ENCODE measurements at places on chromosomes 12 and 14.

DNA sequence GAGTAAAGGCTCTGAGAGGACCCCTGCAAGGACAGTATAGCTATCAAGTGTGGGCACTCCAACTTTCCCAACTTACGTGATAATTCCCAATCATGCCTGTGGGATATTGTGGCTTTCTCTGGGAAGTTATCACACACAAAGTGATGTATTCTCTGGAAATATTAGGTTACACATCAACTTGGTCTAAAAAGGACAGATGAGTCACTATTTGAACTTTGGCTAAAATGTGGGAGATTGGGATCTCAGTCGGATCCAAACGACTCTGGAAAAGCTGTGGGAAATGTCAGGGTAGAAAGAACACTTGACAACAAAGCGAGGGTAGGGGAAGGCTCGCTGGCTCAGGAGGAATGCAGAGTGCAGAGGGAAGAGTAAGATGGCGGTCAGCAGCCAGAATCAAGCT, 1048.9 kb downstream of the BCL11B start:
- H3K4me1 ChIP-seq, result no peaks in the 10 kb centered on the region
- H3K4me3 ChIP-seq, result no peak overlapping the region
- H3K27ac ChIP-seq, result no peak overlapping the region
- H3K36me3 ChIP-seq, result no peaks in the 10 kb centered on the region
- H3K27me3 ChIP-seq, result no peaks in the 10 kb centered on the region
- DNase-seq, result no peak

DNA sequence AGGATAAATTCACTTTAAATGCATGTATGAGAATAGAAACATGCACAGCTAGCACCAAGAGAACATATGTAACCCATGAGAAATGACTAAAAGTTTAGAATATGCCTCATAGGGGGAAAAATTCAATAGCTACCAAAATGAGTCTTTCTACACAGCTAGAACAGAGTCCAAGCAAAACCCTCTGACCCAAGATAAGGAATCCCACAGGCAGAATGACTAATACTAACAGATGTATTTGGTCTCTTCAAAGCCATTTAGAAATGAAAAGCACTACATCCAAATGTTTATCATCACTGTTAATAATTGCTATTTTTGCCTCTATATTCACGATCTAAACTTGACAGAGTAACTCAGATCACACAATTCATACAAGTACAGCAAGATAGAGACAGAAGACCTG, 44.0 kb downstream of the KICS2 start:
- DNase-seq, result no peak
- no peaks in the 10 kb centered on the region for H3K27me3 ChIP-seq
- no peak overlapping the region for H3K4me3 ChIP-seq

GRCh38 chr14:28751467-28752058, 15.0 kb upstream of the FOXG1 start:
- H3K27ac ChIP-seq, result no peak overlapping the region
- H3K4me3 ChIP-seq, result no peak overlapping the region
- peak; percentile 60 for DNase-seq
- no peaks in the 10 kb centered on the region for H3K4me1 ChIP-seq

DNA sequence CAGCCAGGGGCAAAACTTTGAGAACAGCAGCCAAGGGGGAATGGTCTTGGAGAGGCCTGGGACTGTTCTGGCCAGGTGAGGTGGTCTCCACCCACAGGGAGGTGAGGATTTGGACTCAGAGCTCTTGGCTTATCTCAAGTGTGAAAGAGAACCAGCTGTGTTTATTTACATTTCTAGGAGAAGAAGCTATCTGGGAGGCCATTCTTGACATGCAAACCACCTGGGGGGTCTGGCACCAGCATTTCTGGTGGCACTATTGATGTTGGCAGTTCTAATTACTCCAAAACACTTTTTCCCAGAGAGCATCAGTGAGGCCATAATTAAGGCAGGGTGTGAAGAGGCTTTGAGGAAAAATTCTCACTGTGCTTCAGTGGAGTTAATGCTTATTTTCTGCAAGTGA, 95.1 kb downstream of the CAND1 start:
- DNase-seq, result no peak
- H3K36me3 ChIP-seq, result no peaks in the 10 kb centered on the region
- H3K27ac ChIP-seq, result no peak overlapping the region
- H3K4me1 ChIP-seq, result no peaks in the 10 kb centered on the region

GRCh38 chr14:98156411-98156810, 1115.6 kb downstream of the BCL11B start:
- no peak overlapping the region for H3K27ac ChIP-seq
- DNase-seq, result no peak
- H3K27me3 ChIP-seq, result peaks cover 2% of the 10 kb centered on the region
- H3K4me3 ChIP-seq, result no peak overlapping the region
- no peaks in the 10 kb centered on the region for H3K4me1 ChIP-seq
- H3K36me3 ChIP-seq, result no peaks in the 10 kb centered on the region

DNA sequence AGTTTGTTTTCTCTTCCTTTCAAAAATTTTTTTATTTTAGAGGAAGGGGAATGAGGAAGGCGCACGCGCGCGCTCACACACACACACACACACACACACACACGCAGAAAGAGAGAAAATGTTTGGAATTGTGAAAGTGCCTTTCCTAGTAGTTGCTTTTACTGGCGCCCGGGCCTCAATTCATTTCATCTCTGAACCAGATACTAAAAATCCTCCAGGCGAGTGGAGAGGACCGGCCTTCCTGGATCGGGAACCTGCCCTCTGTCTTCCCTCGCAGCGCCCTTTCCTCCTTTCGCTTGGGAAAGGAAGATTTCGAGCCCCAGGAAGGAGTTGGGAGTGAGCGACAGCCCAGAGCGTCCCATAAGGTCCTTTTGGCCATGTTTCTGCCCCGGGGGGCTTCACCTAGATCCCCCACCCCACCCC, 7.8 kb upstream of the TBX3 start:
- no peak for DNase-seq
- peaks cover 100% of the 10 kb centered on the region for H3K27me3 ChIP-seq
- no peaks in the 10 kb centered on the region for H3K36me3 ChIP-seq
- H3K27ac ChIP-seq, result no peak overlapping the region

GRCh38 chr14:96225745-96226151, 21.1 kb downstream of the BDKRB2 start:
- H3K27me3 ChIP-seq, result no peaks in the 10 kb centered on the region
- H3K4me3 ChIP-seq, result no peak overlapping the region
- H3K27ac ChIP-seq, result no peak overlapping the region
- no peaks in the 10 kb centered on the region for H3K4me1 ChIP-seq
- DNase-seq, result no peak

GRCh38 chr12:45591635-45592034, 137.9 kb upstream of the ARID2 start:
- no peak overlapping the region for H3K27ac ChIP-seq
- no peak for DNase-seq
- no peaks in the 10 kb centered on the region for H3K4me1 ChIP-seq
- no peaks in the 10 kb centered on the region for H3K36me3 ChIP-seq
- H3K27me3 ChIP-seq, result no peaks in the 10 kb centered on the region
- no peak overlapping the region for H3K4me3 ChIP-seq

GRCh38 chr12:67599691-67600090, 48.9 kb upstream of the DYRK2 start:
- no peak for DNase-seq
- no peak overlapping the region for H3K27ac ChIP-seq
- no peaks in the 10 kb centered on the region for H3K27me3 ChIP-seq
- H3K4me1 ChIP-seq, result no peaks in the 10 kb centered on the region
- peaks cover 4% of the 10 kb centered on the region for H3K36me3 ChIP-seq
- no peak overlapping the region for H3K4me3 ChIP-seq

DNA sequence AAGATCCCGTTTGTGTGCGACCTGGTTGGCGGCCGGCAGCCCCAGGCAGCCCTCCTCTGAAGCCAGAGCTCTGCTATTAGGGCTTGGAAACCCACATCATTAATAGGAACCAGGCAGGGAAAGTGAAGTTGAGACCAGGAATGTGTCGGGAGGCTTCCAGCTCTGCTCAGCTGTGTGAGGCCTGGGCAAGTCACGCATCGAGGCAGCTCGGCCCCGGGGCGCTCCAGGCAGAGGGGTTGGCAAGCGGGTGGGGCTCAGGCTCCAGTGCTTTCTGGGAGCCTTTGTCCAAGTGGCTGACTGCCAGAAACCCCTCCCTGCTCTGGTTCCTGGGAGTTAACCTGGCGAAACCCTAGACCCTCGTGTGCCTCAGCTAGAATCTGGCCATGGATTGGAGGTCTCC, 1151.7 kb downstream of the VRK1 start:
- H3K36me3 ChIP-seq, result no peaks in the 10 kb centered on the region
- no peak overlapping the region for H3K27ac ChIP-seq
- no peak for DNase-seq

Data from neural crest cell (in vitro differentiated cells).